HS-27A (cell line): ENCODE measurements at places on chromosomes 11 and 22.

DNA sequence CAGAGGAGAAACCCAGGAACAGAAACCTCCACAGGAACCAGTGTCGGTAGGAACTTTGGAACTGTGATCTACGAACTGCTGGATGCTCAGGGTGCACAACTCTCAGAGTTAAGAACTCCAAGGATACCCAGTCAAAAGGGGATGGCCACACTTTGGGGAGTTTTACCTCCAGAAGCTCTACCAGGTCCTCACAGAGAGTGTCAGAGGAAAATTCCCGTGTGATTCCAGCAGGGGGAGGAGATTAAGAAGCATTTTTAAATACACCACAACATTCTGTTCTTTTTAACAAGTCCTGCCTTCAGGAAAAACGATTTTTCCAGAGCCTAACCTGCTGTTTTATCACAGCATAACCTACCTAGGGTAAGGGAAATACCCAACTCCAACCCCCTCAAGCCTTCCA lies 104.0 kb downstream of the SOX6 start:
- DNase-seq = peak; percentile 12

GRCh38 chr22:49789289-49790141 lies 38.2 kb downstream of the BRD1 start:
- DNase-seq = no peak

DNA sequence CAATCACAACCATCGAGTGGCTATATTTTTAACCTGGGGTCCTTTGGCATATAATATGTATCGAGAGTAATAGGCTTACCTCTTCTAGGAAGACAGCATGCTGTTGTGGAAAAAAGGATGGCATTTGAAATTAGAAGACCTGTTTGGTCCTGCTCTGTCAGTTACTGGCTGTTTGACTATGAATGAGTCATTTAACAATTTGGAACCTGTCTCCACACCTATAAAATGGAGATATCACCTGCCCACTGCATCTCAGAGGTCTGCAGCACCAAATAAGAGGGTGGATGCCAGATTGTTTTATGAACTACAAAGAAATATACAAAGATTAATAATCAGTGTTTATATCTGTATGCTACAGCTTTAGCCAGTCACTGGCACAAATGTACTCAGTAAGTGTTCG lies 60.8 kb downstream of the SLC25A17 start:
- no peak for DNase-seq

- no peak for DNase-seq
Observed at GRCh38 chr11:119909077-119909476, 180.1 kb upstream of the NECTIN1 start.

GRCh38 chr11:14668731-14669301 lies 25.2 kb downstream of the PDE3B start:
- no peak for DNase-seq

GRCh38 chr11:27868709-27869108 lies 168.5 kb upstream of the BDNF start:
- no peak for DNase-seq

GRCh38 chr22:44625421-44625760 lies 76.6 kb upstream of the PRR5 start:
- no peak for DNase-seq

GRCh38 chr11:82718821-82719220 lies 14.8 kb downstream of the FAM181B start:
- DNase-seq = no peak

GRCh38 chr11:131299598-131300438 lies 70.6 kb upstream of the NTM start:
- DNase-seq = no peak

DNA sequence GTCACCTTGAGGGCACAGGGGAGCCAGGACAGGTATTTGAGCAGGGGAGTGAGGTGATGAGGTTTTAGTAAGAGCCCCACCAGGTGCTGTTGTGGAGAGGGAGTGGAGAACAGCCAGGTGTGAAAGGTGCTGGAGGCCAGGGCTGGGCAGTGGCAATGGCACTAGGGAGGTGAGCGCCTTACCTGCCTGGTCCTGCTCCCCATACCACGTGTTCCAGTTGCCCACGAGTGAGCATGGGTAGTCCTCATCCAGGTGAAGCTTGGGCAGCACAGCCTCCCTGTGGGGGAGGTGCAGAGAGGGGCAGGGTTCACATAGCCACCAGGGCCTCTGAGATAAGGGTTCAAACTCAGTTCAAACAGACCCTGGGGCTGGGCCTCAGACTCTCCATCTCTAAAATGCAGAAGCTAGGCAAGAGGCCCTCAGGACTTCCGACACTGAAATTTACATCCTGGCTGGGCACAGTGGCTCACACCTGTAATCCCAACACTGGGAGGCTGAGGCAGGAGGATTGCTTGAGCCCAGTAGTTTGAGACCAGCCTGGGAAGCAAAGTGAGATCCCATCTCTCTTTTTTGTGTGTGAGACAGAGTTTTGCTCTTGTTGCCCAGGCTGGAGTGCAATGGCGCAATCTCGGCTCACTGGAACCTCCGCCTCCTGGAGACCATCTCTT lies 11.8 kb downstream of the NIPSNAP1 start:
- no peak for DNase-seq

- DNase-seq = no peak
Observed at GRCh38 chr11:6475936-6476335, 2.2 kb upstream of the TRIM3 start.

- DNase-seq = no peak
Observed at GRCh38 chr11:123194337-123195187, 486 bp downstream of the CLMP start.

GRCh38 chr11:65298131-65298535 lies 16.5 kb upstream of the CDC42EP2 start:
- DNase-seq = no peak

DNA sequence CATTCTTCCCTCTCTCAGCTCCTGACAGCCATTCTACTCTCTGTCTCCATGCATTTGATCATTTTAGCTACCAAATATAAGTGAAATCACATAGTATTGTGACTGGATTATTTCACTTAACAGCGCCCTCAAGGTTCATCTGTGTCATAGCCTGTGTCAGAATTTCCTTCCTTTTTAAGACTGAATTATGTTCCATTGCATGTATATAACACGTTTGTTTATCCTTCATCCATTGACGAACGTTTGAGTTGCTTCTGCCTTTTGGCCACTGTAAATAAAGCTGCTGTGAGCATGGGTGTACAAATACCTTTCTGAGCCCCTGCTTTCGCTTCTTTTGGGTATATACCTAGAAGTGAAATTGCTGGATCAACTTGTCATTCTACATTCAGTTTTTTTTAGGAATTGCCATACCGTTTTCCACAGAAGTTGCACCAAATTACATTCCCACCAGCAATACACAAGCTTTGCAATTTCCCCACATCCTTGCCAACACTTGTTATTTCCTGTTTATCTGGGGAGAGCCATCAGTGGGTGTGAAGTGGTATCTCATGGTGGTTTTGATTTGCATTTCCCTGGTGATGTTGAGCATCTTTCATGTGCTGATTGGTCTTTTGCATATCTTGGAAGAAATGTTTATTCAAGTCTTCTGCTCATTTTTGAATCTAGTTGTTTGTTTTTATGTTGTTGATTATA lies 17.5 kb downstream of the GLB1L2 start:
- no peak for DNase-seq

GRCh38 chr11:36748836-36749235 lies 150.8 kb upstream of the RAG2 start:
- no peak for DNase-seq

DNA sequence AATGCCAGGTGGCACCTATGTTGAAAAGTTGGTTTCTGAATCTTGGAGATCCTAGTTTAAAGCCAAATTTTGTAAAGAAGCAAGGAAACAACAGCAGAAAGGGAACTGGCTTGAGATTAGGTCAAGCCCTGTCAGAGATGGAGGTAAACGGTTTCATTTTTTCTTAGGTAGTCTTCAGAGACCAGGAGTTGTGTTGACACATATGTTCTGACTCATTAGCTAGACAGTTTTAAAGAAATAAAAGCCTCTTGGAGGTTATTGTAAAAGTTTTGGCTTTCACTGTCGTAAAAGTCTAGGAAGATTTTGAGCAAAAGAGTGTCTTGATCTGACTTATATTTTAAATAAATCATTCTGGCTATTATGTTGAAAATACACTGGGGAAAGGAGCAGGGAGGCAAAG lies 151.5 kb upstream of the CTSC start:
- no peak for DNase-seq

- peak; percentile 41 for DNase-seq
Observed at GRCh38 chr11:88886796-88887195, 179.0 kb downstream of the GRM5 start.

GRCh38 chr22:30397656-30398635 lies 1.1 kb downstream of the SEC14L2 start:
- no peak for DNase-seq

GRCh38 chr11:45473341-45473895 lies 187.3 kb upstream of the SYT13 start:
- no peak for DNase-seq

DNA sequence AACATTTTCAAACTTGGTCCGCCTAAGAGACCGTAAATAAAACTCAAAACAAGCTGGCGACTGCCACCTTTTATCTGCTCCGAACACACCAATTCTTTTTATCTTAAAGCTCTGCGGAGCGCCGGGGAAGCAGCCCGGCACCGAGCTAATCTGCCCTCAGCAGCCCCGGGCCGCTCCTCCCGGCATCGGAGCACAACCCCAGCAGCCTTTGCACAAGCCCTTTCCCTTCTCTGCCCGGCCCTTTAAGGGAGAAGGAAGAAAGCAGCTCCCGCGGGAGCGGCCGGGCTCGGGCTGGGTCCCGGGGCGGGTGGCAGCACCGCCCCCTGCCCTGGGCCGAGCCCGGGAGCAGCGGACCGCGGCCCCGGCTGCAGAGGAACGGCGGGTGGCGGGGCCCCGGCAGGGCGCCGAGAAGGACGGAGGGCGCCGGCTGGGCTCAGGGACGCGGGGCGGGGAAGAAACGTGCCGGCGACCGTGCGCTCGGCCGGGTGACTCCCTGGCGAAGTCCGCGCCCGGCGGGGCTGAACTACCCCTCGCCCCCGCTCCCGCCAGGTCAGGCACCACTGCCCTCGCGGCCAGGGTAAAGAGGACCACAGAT lies 133.6 kb upstream of the C11orf58 start:
- peak; percentile 30 for DNase-seq

GRCh38 chr22:42060489-42060888 lies 10.1 kb downstream of the NAGA start:
- no peak for DNase-seq

DNA sequence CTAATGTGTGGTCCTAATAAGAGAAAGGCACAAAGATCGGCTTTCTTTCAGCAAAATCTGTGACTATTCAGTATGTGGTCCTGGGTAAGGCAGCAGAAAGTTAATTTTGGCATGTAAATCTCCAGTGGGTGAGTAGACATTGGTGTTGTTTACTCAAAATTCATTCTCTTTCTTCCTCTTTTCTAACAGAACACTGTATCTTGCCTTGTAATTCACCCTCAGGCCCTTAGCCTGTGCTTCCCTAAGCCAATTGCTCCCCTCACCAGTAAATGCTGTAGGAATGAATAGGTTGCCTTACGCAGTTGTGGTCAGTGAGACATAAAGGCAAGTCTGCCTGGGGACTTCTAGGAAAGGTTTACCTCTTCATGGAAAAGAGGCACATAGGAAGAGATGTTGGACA lies 49.9 kb upstream of the PDE3B start:
- DNase-seq = no peak

DNA sequence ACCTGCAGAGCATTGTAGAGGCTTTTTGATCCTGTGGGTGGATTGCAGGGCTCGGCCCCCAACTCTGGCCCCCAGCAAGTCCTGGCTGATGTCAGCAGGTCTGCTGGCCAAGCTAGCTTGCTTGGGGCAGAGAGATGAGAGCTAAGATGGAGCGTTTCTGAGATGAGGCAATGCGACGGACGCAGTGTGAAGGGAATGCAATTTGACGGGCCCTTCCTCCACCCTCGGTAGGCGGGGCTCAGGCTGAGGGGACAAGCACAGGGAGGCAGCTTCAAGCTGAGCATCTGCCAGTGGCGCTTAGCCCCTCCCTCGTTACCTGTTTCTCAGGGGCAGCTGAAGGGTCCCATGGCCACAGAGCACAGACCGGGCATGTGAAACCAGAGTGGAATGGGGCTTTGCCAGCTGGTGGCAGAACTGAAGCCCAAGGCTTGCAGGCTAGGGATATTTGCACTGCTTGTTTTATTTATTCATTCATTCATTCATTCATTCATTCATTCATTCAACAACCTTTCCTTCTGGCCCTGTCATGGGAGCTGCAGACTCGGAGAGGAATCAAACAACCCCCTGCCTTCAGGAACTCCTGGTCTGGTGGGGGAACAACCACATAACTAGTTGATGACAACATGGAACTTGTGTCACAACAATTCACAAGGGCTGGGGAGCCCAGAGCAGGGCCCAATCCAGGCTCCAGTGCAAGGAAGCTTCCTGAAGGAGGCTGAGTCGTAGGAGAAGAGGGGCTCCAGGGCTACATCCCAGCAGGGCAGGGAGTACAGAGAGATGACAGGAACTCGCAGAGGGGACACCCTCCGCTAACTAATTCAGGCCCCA lies 66.8 kb downstream of the THAP12 start:
- DNase-seq = no peak

GRCh38 chr11:133227632-133228111 lies 304.6 kb downstream of the OPCML start:
- no peak for DNase-seq

- DNase-seq = no peak
Observed at GRCh38 chr22:27344546-27344945, 457.0 kb downstream of the MN1 start.

- DNase-seq = no peak
Observed at GRCh38 chr11:95143106-95143681, 53.5 kb downstream of the ENDOD1 start.

DNA sequence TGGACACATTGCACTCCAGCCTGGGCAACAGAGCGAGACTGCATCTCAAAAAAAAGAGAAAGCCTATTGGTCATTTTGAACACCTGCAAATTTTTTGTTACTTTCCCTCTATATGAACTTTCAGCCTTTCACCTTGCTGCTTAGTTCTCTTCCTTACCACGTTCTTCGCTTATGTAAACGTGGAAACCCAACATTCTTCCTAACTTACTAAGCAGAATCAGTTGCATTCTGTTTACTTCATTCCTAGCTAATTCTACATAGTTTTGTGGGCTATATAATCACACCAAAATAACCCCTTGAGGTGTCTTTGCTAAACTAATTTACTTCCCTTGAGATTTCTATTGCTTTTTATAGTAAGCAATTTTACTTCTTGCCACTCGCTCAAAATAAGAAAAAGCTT lies 23.2 kb downstream of the MS4A4A start:
- no peak for DNase-seq

DNA sequence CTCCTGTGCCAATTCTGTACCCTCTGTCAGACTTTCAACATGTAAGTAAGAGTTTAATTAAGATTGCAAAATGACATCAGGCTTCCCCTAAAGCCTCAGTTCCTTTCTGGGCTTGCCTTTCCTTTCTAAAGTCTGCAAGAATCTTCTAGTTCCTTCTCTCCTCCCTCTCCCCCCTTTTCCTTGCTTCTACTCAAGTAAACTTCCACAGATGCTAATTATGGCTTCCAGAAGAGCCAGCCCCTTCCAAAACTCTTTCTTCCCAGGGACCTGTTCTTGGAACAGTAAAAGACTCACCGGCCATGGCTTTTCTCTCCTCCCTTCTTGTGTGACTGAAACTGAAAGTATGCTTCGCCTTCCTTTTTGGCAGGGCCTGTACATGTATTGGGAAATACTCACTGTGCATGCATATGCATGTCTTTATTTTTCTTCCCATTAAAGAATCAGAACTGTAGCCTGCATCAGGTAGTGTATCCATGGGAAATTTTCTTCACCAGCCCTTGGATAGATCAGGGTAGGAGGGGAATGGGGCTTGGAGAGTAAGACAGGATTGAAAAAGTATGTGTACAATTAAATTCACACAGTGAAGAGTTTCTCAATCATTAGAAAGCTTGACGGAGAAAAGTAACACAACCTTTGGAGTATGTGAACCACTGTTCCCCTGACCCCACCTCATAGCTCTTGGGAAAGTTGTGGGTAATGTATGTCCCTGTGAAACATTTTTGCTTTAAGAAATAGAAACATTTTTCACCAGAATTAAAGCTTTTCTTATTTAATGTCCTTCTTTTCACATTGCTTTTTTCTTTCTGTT lies at the start of gene CASP1:
CASP1 (minus strand) TSS at position 332 of the 808 bp plus-strand sequence; CDS start at position 301, 31 bp downstream.
- DNase-seq = no peak
